HAP-1 (cell line): ENCODE measurements at places on chromosomes 1 and 21.
A peak's percentile ranks its signal among the peaks of the same experiment; 100 is the strongest.

DNA sequence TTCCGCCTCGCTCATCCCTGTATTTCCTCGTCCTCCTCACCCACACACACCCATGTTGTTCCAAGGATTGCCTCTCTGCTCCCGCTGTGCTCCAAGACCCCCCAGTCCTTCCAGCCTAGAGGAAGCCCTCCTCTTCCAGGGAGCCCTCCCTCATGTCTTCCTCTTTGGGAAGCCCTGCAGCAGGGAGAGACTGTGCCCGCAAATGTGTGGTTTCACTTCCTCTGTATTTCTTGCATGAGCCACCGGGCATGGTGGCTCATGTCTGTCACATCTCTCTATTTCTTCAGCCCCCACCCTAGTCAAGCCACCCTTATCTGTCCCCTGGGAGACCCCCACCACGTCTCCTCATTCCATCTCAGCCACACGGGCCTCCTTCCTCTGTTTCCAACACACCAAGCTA, 57.5 kb upstream of the PAX7 start:
- DNase-seq, result no peak

GRCh38 chr1:20399606-20400180, 86.3 kb downstream of the CAMK2N1 start:
- DNase-seq, result no peak

GRCh38 chr1:240888039-240888786, 276.3 kb upstream of the GREM2 start:
- peak; percentile 24 for DNase-seq

DNA sequence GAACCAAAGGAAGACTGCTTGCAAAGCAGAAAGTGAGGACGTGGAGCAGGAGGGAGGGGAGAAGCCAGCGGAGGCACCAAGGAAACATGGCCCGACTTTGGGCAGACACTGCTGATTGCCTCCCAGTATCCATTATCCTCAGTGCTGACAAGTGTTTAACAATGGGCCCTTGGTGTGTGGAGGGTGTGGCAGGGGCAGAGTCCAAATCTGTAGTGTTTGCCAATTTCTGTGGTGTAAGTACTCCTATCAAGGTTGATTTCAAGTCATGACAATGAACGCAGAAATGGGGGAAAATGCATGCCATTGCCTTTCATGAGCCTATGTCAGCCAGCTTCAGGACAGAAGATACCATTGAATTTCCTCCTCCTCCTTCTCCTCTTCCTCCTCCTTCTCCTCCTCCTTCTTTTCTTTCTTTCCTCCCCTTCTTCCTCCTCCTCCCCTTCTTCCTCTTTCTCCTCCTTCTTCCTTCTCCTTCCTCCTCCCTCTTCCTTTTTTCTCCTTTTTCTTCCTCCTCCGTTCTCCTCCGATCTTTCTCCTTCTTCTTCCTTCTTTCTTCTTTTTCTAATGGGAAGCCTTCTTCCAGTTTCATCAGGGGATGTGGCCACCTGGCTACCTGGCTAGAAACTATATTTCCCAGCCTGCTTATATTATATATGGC, 10.3 kb upstream of the PHC2 start:
- DNase-seq, result no peak

- no peak for DNase-seq
These were observed 22.8 kb downstream of the C2CD2 start for GRCh38 chr21:41931041-41931451.

DNA sequence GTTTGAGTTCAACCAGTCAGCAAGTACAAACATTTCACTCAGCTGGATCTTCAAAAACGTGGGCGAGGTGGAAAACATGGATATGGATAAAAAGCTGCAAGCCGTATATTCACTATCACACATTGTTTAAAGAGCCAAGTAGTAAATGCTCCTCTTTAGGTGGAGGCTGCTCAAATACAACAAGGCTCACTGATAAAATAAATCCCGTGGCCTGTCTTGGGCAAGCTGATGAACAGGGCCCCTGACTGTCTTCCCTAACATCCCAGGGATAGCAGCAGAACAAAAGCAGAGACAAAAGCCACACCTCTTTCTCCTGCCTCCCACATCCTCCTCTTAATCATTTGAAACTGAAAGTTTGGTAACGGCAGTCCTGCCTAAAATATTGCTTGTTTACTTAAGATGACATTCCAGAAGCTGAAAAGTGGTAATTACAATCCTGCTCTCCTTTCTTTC, 357.7 kb downstream of the TTLL7 start:
- no peak for DNase-seq

DNA sequence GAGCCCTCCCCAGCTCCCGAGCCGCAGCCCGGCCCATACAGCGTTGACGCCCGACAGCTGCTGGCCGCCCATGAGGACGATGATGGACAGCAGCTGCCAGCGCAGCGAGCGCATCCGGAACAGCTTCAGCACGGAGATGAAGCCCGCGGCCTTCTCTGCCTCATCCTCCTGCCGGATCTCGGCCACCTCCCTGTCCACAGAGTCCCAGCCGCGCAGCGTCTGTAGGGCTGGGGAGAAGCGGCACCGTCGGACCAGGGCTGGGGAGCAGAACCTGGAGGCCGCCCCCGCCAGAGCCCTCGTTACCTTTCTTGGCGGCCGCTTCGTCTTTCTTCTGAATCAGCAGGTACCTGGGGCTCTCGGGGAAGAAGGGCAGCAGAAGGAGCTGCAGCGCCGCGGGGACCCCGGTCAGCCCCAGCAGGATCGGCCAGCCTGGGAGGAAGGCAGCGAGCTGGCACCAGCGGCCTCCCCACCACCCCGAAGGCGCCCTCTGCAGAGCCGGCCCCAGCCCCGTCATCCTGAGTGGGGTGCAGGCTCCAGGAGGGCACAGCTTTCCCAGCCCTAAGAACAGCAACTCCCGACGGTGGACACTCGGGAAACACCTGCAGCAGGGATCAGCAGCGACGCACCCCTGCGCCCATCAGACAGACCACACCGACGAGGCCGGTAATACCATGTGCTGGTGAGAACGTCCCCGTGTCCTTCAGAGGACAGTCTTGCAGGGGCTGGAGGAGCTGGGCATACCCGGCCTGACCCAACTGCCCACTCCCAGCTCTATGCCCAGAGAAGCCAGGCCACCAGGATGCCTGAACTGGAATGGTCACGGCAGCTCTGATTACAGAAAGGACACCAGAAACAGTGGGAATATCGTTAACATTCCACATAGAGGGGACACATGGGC, 13.8 kb upstream of the SLC2A7 start:
- DNase-seq, result no peak

GRCh38 chr21:43866659-43867331, 1.8 kb downstream of the AGPAT3 start:
- no peak for DNase-seq

- no peak for DNase-seq
These were observed 28.0 kb upstream of the IFNGR2 start for GRCh38 chr21:33375101-33375644.

DNA sequence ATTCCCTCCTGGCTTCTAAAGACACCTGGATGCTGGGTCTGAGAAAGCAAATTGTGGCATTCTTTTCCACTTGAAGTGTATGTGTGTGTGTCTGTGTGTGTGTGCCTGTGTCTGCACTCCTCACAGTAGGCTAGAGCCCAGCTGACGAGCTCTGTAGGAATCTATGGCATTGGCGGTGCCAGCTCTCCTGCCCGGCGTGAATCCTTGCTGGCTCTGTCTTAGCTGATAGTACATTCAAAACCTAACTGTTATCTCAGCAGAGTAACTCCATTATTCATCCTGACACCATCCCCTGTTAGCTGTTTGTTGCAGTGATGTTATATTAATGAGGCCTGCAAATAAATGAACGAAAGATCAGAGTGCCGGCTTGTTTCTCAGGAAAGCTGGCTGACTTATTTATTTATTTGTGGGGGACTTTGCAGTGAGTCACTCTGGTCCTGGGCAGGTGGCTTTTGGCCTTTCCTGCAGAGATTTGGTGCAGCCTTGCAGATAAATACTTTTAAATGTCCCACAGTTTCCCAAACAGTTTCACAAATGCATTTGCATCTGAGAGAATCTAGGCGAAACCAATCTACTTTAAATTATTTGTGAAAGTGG, 160.6 kb upstream of the CD34 start:
- DNase-seq, result no peak

DNA sequence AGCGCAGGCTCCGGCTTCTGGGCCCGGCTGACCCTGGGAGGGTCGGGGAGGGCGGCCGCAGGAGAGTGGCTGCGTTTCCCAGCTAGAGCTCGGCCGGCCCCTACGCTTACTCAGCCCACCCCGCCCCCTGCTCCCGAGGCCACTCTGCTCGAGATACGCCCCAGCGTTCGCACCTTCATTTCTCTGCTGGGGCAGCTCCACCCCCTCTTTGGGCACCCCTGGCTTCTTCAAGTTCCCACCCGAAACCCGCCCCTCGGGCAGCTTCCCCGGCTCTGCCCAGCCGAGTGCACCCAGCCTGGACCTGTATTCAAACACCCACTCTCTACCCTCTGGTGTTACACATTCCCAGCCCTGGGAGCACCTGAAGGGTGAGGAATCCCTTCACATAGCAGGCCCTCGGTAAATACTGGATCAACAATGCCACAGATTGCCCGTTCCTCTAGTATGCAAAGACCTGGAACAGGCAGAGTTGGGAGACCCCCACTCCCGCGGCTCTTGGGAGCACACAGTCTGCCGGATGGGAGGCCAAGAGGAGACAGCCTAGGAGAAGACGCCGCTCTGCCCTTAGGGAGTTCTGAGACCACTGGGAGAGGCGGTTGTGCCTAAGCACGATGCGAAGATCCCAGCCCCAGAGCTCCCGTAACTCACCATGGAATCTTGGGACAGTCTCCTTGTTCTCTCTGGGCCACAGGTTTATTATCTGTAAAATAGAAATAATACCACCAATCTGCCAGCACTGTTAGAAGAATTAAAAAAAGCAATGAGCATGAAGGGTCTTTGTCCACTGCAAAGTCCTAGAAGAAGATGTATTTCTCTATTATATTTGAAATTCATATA, 566 bp upstream of the PAQR7 start:
- DNase-seq, result no peak

GRCh38 chr1:98637316-98637715, 24.2 kb upstream of the SNX7 start:
- DNase-seq, result no peak

- DNase-seq, result no peak
These were observed 178.5 kb upstream of the GALNT2 start for GRCh38 chr1:229888561-229889001.

GRCh38 chr1:228982637-228983036, 247.4 kb downstream of the RHOU start:
- no peak for DNase-seq

GRCh38 chr1:39214714-39214997, 10.2 kb downstream of the MACF1 start:
- no peak for DNase-seq

- no peak for DNase-seq
These were observed 5.3 kb upstream of the DDX59 start for GRCh38 chr1:200674838-200675587.

DNA sequence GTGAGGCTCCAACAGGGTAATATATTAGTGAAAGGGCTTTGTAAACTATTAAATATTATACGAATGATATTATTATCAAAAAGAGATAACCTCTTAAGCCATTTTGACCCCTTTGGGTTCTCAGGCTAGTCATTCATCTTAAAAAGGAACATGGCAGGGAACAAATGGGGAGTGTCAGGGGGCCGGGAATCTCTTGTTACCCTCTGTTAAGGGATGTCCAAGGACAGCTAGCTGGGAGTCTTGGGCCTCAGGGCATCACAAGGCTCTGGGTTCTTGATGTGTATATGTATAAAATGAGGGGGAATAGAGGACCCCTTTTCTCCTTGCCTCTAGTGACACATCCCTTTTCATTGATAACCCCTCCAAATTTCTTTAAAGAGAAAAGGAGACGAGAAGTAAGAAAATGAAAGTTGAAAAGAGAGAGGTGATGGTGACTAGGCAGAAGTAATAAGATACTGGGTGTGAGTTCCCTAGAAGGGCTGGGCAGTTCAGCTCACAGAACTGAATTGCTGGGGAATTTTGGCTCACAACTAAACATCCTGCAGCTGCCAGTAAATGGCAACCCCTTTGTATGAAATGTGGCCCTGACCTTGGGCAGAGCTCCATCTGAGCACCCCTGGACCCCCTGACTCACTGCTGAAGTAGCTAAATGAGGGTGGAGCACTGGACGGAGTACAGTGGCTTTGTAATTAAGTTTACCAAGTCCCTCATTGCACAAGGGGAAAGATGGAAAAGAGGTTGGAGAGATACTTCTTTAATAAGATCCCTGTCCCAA, 20.0 kb upstream of the ZNF326 start:
- DNase-seq, result no peak

- DNase-seq, result no peak
These were observed 27.6 kb downstream of the C2CD2 start for GRCh38 chr21:41926117-41926806.

DNA sequence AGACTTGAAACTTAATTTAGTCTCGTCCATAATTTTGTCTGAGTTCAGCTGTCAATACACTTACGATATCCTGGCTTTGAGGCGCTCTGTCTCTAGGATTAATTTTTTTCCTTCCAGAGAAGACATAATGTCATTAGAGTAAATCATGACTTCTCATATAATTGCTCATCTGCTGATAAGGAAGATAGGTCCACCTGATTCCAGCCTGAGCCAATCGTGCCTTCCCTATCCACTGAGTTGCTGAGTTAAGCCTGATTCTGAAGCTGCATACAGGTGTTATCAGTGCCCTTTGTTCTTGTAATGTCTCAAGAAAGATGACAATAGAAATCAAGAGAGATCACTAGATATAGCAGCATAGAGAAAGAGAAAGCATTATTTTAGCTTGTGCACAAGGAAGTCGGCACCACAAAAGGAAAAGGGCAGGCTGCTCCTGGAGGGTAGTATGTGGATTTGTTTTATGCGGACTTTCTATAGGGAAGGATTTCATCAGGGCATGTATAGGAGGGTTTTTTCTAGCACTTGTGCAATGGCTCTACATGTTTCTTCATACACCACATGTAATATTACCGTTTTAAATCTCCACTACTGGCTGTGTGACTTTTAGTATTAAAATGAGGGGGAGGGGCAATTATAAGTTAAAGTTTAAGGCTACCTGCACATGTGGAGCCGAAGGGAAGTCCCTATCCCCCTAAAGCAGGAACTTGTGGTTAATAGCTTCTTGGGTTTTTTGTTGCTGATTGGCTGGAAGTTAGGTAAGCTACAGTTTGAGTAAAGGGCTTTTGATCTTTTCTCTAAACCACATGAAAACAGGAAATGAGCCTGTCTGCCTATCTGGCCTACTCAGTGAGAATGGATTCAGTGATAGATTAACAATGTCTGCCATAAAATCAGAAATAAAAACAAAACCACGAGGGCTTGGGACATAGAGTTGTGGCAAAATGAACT, 133.4 kb downstream of the PLPPR5 start:
- DNase-seq, result no peak

DNA sequence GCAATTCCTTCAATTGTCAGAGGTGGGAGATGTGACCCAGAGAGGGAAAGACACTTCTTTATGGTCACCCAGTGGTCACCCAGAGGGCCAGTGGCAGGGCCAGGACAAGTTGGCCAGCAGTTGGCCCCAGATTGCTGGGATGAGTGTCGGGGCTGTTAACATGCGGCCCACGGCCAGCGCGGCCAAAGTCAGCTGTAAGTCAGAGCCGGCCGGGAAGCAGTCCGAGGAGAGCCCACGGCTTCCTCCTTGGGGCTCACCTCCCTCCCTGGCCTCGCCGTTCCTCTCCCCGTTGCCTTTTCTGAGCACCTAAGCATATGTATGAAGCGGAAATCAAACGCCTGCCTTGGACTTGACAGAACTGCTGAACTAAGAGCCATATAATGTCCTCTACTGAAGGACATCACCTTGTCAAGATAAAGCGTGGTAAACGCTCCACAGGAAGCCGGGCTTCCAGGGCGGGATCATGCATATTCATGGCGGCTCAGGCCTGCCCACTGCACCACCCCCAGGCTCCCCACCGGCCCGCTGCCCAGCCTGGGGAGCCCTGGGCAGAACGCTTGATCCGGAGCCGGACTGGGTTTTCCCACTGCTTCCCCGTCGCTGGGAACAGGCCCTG, 245.4 kb upstream of the POU3F1 start:
- no peak for DNase-seq

- DNase-seq, result no peak
These were observed 403 bp upstream of the C1orf122 start for GRCh38 chr1:37807220-37807554.
